Frontal cortex (tissue), 4 donors: ENCODE measurements at places on chromosomes 13 and 19.

DNA sequence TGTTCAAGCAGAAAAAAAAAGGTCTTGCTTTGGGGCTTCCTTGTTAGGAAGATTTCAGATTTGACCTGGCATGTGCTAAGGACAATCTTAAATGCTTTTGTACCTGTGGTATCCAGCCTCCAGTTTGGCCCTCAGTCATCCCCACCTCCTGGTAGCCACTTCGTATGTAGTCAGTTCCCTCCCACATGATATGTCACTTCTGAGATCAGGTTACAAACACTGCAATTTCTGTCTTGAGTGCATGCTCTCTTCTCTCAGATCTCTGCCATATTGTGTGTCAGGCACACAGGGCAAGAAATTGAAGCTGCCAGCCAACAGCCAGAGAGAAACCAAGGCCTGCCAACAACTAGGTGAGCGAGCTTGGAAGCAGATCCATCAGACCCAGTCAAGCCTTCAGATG is 60.3 kb upstream of the STARD13 start:
- no peak for DNase-seq

DNA sequence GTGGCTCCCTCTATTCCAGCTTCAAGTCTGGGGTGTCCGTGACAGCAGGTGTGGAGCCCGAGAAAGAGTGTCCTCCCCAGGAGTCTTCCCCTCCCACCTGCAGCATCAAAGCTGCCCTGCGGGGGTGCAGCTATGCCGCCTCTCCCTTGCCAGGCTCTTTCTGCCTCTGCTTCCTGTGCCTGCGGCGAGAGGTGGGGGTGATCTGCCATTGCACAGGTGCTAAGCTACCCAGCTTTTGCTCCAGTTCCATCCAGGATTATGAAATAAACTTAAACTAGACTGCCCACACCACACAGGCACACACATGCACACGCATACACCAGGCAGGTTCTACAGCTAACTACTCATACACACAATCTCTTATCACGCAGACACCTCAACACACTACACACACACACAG is 104.7 kb upstream of the CLDN10 start:
- DNase-seq, result peak; percentile 16

GRCh38 chr13:53074114-53074513 is 45.5 kb downstream of the OLFM4 start:
- DNase-seq, result no peak

- DNase-seq, result no peak
Observed at GRCh38 chr13:109868578-109869311, 82.4 kb upstream of the IRS2 start.

DNA sequence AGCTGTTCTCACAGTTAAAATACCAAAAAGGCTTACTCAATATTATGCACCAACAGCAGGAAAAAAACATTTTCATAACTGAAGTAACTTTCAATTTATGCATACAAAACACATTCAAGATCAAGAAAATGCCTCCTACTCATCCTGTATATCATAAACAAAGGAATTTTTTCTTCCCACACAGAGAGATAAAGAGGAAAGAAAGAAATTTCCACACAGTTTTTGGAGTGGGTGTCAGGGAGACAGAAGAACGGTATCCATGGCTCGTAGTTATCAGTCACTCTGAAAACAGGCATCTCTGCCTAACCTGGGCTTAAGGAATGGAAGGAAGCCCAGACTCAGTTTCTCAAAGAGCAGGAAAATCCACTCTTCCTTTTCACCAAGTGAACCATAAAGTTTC is 92.4 kb upstream of the SIAH3 start:
- DNase-seq, result no peak

DNA sequence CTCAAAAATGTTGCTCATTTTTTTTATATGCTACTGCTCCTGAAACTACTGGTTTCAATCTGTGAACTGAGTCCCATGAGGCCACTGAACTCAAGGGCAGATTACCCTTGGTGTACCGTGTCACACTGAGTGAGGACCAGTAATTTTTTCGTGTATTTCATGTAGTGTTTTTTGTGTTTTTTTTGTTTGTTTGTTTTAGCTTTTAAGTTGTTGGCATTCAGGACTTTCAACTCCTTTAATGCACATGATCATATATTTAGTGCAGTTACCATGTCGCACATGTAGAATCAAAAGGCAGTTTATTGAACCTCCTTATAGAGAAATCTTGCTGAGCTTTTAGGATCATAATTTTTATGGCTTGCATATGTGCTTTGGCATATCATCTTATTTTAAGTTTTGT is 58.0 kb downstream of the TPT1 start:
- no peak for DNase-seq

DNA sequence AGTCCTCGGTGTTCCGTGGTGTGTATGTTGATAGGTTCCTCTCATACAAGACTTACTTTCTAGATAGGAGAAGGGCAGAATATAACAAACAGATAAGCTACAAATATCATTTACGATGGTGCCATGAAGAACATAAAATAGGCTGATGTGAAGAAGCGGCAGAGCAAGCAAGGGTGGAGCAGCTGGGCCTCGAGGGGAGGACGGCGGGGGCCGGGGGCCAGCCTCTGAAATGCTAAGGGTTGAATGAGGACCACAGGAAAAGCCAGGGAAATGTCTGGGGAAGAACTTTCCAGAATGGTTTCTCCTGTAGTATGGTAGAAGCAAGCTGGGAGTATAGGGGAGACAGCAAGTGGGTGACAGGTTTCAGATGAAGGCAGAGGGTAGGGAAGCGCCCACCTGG is 529.5 kb downstream of the LIG4 start:
- no peak for DNase-seq
